ENCODE measurements at places on chromosomes 3 and 15.

DNA sequence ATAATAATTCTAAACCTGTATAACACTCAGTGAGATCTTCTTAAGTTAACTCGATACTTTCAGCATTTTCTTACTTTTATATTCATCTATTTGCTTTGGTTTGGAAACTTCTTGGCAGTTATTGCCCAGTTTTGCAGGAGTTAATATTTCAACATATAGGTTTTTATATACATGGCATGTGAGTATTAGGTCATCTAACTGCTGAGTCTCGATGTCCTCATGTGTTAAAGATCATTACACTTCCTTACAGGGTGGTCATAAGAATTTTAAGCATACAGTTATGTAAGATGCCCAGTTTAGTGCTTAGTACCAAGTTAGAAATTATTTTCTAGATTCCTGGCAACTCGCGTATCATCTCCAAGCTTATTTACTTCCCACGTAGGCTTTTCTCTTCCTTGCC is 62.9 kb downstream of the TMEM39A start:
- DNase-seq = no peak

- DNase-seq = no peak
Observed at GRCh38 chr3:72376956-72377710, 471.1 kb downstream of the SHQ1 start.

- DNase-seq = no peak
Observed at GRCh38 chr3:102030661-102031060, 181.3 kb downstream of the NFKBIZ start.

DNA sequence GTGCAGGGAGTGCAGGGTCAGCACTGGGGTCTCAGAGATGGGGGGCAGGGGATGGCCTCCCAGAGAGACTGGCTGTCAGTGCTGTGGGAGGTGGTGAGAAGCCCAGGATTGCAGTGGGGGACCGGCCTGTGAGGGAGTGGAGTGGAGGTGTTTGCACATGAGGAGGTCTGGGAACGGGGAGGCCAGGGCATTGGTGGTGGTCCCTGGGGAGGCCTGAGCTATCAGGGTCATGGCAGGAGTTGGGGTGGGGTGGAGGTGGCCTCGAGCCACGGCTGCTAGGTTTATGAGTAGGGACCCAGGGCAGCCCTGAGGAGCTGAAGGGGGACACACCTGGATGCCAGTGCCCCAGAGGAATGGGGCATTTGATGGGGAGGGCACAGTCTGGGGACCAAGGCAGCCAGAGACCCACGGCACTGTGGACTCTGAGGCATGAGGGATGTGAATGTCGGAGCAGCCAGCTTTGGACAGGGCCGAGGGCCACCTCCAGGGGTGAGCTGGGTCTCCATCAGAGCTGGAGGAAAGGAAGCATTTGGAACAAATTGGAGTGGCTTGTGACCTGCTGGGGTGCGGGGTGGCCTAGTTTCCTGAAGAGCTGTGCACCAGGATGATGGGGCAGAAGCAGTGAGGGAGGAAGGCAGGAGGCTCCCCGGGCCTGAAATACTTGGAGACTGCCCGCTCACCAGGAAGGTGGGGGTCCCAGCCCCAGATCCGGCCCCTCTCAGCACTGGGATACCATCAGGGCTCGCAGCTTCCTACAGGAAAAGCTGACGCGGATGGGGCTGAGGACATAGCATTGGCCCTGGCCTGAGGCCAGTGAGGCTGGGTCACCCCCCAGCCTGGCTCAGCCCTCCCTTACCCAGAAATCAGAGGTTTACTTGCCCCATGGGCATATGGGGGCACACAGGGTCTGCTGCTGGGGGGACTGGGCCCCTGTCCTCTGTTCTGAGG is 9.5 kb upstream of the CSPG4 start:
- DNase-seq = no peak

GRCh38 chr15:80967451-80967850 is 22.2 kb downstream of the MESD start:
- DNase-seq = no peak
